ENCODE measurements at places on chromosomes 11 and 22. TPM values are rescaled to one million over a fixed set of nuclear protein-coding genes. Genes with fewer than 3 reads are reported as not detected.

Gene ISX
- not detected for total RNA-seq

Gene ADAMTS8
- total RNA-seq: not detected

DNA sequence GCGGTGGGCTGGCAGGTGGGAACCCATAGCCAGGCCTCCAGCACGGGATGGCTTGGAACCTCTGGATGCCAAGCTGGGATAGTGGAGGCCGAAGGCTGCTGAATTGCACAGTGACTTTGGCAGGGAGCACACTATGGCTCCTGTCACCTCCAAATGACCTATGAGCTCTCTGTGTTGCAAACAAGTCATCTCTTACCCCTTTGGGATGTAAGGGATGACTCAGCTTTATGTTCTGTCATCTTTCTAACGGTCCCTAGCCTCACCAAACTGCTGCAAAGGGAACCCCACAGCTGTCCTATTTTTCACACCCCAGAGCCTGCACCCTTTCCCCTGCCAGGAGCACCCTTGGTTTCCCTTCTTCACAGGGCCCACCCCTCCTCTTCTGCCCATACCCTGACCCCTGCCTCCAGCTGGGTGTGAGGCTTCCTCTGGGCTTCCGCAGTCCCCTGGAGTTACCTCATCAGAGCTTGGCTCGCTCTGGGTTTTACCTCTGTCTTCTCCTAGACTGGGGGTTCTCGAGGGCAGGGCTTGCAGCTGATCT is 2.7 kb upstream of the SCUBE1 start:
- DNase-seq: no peak

DNA sequence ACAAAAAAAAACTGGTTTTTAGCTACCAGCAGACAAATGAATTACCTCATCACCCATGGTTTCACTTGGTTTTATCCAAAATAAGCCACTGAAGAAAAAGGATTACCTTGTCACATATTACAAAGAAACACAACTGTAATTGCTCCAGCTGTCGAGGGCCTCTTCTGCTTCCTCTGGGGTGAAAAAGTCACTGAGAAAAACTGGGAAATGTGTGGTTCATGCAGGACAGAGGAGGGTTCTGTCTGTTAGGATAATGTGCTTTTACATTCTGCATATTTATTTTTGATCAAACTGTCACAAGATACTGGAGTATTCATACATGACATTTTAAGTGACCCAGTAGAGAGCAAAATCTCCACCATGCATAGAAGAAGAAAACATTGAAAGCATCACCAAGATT is 211.7 kb downstream of the NAV2 start:
- DNase-seq: no peak

- DNase-seq: no peak
Observed at GRCh38 chr11:109958821-109959166, 134.4 kb upstream of the ZC3H12C start.

GRCh38 chr22:24695561-24696511 is 78.7 kb downstream of the PIWIL3 start:
- no peak for DNase-seq

Gene NECTIN1
- total RNA-seq: 2.1 TPM

Gene MYRF
- total RNA-seq: 0.92 TPM

- DNase-seq: no peak
Observed at GRCh38 chr11:118914987-118915386, 10.7 kb downstream of the BCL9L start.

DNA sequence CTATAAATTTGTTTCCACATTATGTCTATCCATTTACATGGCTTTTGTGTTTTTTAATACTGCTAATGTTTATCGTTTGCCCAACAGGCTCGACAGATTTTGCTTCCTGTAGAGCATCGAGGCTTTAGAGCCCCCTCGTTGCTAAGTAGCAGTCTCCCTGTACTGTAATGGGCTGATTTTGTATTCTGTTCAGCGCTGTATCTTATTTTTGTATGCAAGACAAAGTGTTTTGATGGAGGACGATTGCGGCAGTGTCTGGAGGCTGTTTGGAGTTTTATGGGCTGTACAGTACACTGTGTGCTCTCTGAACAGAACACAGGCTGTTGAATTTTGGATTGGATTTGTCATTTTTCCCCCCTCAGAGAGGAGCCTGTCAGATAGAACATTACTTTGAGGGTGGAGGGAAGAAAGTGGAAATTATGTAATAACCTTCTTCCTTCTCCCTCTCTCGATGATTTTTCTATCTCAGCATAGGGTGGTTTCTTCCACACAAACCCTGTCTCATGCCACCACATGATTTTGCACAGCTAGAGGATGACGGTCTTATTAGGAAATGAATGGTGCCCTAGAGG is 104.4 kb downstream of the ZBTB16 start:
- DNase-seq: no peak

GRCh38 chr11:72278905-72279304 is 34.9 kb upstream of the PHOX2A start:
- DNase-seq: no peak

DNA sequence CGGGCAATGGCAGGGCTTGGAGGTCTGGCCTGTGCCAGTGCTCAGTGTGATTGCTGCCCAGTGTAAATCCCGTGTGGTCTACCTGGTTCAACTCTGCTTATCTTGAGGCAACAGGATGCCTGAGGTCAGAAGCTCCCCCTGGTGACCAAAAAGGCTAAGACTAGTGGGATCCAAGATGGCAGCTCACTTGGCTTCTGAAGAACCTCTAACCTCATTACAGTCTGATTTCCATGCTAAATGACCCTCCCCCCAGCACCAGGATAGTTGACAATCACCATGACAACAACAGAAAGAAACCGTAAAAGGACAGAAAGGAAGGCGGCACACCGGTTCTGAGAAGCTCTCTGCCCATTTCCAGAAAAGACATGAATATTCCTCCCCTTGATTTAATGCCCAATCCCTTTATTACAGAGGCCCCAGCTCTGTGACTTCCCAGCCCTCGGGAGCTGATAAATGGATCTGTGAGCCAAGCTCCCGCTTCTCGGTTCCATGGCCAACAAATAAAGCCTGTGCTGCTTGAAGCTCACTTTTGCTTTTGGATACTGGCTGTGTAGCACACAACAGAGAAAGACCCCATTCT is 398.4 kb downstream of the CTTN start:
- no peak for DNase-seq

- DNase-seq: no peak
Observed at GRCh38 chr22:50199251-50199721, 1.5 kb upstream of the SELENOO start.

DNA sequence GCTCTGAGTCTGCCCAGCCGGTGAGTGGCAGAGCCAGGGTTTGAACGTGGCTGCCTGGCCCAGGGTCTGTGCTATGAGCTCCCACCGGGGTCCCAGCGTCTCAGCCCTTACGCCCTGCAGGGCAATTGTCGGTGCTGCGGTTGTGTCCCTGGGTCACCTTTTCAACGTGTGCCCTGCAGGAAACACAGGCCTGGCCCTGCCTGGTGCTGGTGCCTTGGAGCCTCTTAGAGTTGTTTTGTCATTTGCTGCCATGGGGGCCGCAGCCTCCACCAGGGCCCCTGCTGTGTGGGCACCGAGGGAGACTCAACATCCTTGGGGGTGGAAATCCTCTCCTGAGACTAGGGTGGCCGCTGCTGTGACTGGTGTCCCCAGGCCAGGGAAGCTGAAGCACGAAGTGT is 50.6 kb upstream of the SLC22A12 start:
- no peak for DNase-seq

GRCh38 chr11:122198291-122198983 is 82.4 kb upstream of the BLID start:
- DNase-seq: no peak

Gene TPBGL
- total RNA-seq: 0.56 TPM

Gene OR8D4
- not detected for total RNA-seq

DNA sequence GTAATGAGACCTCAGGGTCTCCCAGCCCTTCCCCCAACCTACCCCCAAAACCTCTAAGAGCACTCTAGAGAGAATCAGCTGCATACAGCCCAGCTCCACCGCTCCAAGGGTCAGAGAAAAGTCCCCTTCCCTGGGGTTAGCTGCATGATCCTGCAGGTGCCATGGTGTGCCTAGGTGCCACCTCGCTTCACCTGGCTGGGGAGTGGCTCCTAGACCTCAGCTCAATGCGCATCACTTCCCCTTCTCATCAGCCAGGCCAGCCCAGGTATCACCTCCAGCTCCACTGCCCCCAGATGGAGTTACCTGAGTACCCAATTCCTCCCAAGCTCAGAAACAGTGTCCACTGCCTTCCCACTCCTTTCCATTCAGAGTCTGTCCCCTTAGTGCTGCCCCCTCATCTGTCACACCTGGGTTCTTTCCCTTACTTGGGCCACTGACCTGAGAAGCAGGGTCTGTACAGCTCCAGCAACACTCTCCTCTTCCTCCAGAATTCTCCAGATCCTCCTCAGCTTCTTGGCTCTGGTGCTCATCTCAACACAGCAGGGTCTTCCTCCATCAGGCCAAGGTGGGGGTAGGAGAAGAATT is 1.3 kb downstream of the STARD10 start:
- no peak for DNase-seq

- no peak for DNase-seq
Observed at GRCh38 chr11:11985016-11985715, 23.3 kb downstream of the DKK3 start.

Gene SIRT3
- 31.3 TPM for total RNA-seq

DNA sequence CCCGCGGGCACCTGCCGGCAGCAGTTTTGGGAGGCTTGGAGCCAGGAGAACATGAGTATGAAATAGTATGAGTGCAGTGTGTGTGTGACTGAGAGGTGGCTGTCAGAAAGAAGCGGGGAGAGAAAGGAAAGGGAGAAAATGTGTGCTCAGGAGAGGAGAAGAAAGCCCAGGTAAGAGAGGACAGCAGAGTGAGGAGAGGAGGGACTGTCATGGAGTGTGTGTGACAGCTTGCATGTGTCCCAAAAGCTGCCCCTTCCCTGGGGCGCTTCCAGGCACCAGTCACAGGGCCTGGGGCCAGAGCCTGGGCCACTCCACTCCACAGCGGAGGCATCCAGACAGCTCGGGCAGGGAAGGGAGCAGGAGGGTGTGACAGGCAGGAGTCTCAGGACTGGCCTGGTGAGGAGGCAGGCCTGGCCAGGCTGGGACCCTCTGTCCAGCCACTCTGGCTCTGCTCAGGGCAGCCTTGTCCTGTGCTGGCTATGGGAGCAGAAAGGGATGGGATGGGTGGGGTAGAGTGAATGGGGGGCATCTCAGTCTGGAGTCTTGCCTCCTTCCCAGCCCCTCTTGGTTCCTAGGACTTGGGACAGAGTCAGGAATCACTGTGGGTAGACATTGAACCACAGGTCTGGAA is 949 bp downstream of the MMP11 start:
- no peak for DNase-seq

- DNase-seq: no peak
Observed at GRCh38 chr11:120972621-120973020, 51.3 kb upstream of the TBCEL start.

Gene TMEM151A
- not detected for total RNA-seq

Gene OR56A1
- total RNA-seq: not detected

- no peak for DNase-seq
Observed at GRCh38 chr11:12439615-12440014, 62.2 kb downstream of the PARVA start.

GRCh38 chr11:32105871-32106560 is 15.1 kb downstream of the RCN1 start:
- no peak for DNase-seq

GRCh38 chr22:28594797-28595462 is 84.7 kb downstream of the TTC28 start:
- peak; percentile 56 for DNase-seq

- DNase-seq: no peak
Observed at GRCh38 chr11:27129686-27130085, 89.1 kb downstream of the BBOX1 start.

- no peak for DNase-seq
Observed at GRCh38 chr22:17627961-17628405, 566 bp downstream of the ATP6V1E1 start.

GRCh38 chr11:118625036-118625690 is 17.7 kb downstream of the PHLDB1 start:
- DNase-seq: no peak

GRCh38 chr11:93648158-93648557 is 13.3 kb upstream of the CEP295 start:
- no peak for DNase-seq

Gene GSTT2B
- total RNA-seq: not detected

Gene CLMP
- 0.43 TPM for total RNA-seq
